ENCODE measurements at places on chromosomes 16 and 17. TPM values are rescaled to one million over a fixed set of nuclear protein-coding genes. Genes with fewer than 3 reads are reported as not detected.
A peak's percentile ranks its signal among the peaks of the same experiment; 100 is the strongest.

NPTX1 gene
- total RNA-seq = 0.24 TPM

- no peak overlapping the region for H3K27ac ChIP-seq
- H3K4me1 ChIP-seq = no peaks in the 10 kb centered on the region
- no peaks in the 10 kb centered on the region for H3K27me3 ChIP-seq
- no peaks in the 10 kb centered on the region for H3K36me3 ChIP-seq
- peak; percentile 86 for DNase-seq
- H3K4me3 ChIP-seq = no peak overlapping the region
These were observed 54.3 kb upstream of the RBFOX3 start for GRCh38 chr17:79664930-79665737.

TNP2 gene
- not detected for total RNA-seq

NGFR gene
- 1.3 TPM for total RNA-seq

DNA sequence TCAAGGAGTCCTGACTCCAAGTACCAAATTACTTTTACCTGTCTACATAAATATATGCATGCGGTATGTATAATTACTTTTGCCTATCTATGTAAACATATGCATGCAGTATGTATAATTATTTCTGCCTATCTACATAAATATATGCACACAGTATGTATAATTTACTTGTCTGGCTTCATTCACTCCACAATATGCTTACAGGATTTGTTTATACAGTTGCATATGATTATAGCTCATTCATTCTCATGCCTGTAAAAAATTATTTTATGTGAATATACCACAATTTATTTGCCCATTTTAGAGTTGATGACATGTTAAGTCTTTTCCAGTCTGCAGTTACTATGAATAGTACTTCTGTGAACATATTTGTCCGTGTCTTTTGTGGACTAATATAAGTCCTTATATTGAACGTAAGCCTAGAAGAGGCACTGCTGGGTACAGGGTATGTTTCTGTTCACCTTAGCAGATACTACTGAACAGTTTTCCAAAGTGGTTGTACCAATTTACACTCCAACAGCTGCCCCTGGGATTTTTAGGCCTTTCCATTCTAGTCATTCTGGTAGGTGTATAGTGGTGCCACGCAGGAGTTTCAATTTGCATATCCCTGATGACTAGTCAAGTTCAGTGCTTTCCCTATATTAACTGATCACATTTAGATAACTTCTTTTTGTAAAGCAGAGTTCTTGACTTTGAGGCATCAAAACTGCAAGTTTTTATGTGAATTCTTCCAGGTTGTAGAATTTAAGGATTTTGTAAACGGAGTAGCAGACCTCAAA lies 47.0 kb downstream of the MARVELD3 start:
- peaks cover 73% of the 10 kb centered on the region for H3K36me3 ChIP-seq
- H3K27ac ChIP-seq = no peak overlapping the region

DNA sequence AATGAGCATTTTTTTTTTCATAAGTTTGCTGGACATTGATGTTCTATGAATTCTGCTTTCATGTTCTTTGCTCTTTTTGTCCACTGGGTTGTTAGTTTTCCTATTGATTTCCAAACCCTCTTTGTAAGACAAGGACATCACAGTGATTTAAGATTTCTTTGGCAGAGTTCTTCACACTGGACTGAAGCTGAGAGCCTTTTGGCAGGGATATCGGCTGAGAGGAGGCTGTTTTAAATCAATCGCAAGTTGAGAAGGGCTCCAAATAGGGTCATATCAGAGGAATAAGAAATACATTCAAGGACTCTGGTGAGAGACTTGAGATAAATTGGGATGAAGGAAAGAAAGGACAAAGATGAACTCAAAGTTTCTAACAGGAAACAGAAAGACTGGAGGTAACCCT lies 165.8 kb upstream of the AXIN2 start:
- H3K27me3 ChIP-seq = no peaks in the 10 kb centered on the region
- H3K27ac ChIP-seq = no peak overlapping the region
- H3K4me3 ChIP-seq = no peak overlapping the region
- H3K4me1 ChIP-seq = no peaks in the 10 kb centered on the region

- H3K4me1 ChIP-seq = peaks cover 13% of the 10 kb centered on the region
- H3K27me3 ChIP-seq = peaks cover 35% of the 10 kb centered on the region
- H3K4me3 ChIP-seq = peak overlapping the region; percentile 78
- DNase-seq = peak; percentile 93
These were observed 889 bp upstream of the ZNF423 start for GRCh38 chr16:49856672-49857330.

- H3K27ac ChIP-seq = no peak overlapping the region
- no peaks in the 10 kb centered on the region for H3K4me1 ChIP-seq
- DNase-seq = no peak
- peaks cover 53% of the 10 kb centered on the region for H3K36me3 ChIP-seq
These were observed 5.5 kb downstream of the SHISA9 start for GRCh38 chr16:12906765-12907516.
